HCT116 (cell line): ENCODE measurements at places on chromosomes 7 and 10.

- no peak overlapping the region for H3K27ac ChIP-seq
- H3K4me1 ChIP-seq: no peaks in the 10 kb centered on the region
- no peak overlapping the region for H3K4me3 ChIP-seq
- no peak for DNase-seq
- no peaks in the 10 kb centered on the region for H3K36me3 ChIP-seq
Observed at GRCh38 chr10:86858011-86858410, 99.4 kb downstream of the MMRN2 start.

DNA sequence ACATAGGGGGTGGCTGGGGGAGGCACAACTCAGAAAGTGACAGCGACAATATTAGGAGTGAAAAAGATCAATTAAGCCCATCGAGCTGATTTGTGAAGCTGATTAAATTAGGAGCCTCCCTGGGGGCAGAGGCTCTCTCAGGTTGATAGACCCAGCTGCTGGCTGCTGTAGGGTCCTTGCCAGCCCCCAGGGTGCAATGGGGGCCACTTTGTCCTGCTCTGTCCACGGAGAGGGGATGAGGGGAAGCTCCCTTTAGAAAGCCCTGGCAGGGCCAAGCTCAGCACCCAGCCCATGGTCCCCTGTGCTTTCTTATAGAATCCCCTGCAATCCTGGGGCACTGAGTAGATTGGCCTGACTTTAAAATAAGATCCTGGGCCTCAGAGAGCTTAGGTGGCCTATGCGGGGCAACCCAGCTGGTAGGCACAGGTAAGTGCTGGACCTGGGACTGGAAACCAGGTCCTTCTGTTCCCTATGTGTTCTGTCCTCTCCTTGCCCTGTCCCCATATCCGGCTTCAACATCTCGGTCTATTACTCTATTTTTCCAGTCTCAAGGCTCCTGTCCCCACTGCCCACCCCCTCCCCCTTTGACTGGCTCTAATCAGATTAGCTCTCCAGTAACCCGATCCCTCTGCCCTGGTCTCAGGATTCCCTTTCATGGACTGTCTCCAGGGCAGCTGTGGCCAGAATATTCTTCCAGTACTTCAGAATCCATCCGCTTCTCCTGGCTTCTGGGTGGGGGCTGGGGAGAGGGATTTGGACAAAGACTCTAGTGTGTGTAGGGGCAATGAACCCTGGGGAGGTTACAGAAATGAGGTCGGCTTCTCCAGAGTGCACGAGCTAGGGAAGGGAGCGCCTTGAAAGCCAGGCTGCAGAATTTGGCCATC, 259.6 kb downstream of the RPS24 start:
- no peak for DNase-seq

GRCh38 chr10:114024876-114025610, 18.6 kb upstream of the ADRB1 start:
- DNase-seq: no peak
- H3K27ac ChIP-seq: no peak overlapping the region
- H3K4me3 ChIP-seq: no peak overlapping the region
- peaks cover 23% of the 10 kb centered on the region for H3K4me1 ChIP-seq
- no peaks in the 10 kb centered on the region for H3K27me3 ChIP-seq

DNA sequence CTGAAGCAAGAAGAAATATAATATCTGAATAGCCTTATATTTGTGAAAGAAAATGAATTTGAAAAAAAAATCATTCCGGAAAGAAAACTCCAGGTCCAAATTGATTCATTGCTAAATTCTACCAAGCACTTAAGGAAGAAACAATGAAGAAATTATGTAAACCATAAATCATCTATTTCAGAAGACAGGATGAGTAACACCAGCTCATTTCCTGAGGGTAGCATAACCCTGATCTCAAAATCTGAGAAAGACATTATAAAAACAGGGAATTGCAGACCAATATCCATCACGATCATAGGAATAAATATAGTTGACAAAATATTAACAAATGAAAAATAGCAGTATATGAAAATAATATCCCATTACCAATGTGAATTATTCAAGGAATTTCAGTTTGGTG, 70.1 kb upstream of the RAB18 start:
- H3K4me1 ChIP-seq: no peaks in the 10 kb centered on the region
- DNase-seq: no peak
- no peaks in the 10 kb centered on the region for H3K36me3 ChIP-seq
- H3K27me3 ChIP-seq: no peaks in the 10 kb centered on the region
- no peak overlapping the region for H3K4me3 ChIP-seq
- H3K27ac ChIP-seq: no peak overlapping the region

DNA sequence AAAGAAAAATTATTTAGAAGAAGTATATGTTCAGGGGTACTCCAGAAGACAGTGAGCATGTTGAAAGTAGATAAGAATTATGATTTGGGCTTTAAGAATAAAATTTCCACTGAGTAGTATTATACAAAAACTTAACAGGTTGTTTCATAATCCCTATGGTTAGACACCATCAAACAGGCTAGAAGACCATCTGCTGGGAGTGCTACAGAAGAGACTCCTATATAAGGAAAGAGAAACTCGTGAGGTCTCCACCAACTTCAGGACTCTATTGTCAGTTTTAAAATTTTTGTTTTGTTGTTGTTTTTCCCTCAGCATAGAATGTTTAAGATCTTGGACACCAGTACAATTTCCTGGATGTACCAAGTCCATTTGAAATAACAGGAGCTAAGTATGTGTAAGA, 13.1 kb downstream of the DNAJC1 start:
- no peaks in the 10 kb centered on the region for H3K27me3 ChIP-seq
- no peaks in the 10 kb centered on the region for H3K36me3 ChIP-seq
- no peak overlapping the region for H3K4me3 ChIP-seq
- DNase-seq: no peak
- no peak overlapping the region for H3K27ac ChIP-seq

- no peaks in the 10 kb centered on the region for H3K36me3 ChIP-seq
- no peak overlapping the region for H3K27ac ChIP-seq
- H3K4me3 ChIP-seq: no peak overlapping the region
- H3K27me3 ChIP-seq: no peaks in the 10 kb centered on the region
- no peak for DNase-seq
Observed at GRCh38 chr10:19958787-19959186, 142.6 kb downstream of the PLXDC2 start.
